T-helper 2 cell treated with Interferon-gamma antibody and Interleukin-4, amounts not matched to agents 5 μg/mL and 100 μg/mL, for 36 hours (primary cell): ENCODE measurements at places on chromosomes 4 and X.

- DNase-seq = no peak
These were observed 22.8 kb downstream of the PIGG start for GRCh38 chr4:521636-522330.

DNA sequence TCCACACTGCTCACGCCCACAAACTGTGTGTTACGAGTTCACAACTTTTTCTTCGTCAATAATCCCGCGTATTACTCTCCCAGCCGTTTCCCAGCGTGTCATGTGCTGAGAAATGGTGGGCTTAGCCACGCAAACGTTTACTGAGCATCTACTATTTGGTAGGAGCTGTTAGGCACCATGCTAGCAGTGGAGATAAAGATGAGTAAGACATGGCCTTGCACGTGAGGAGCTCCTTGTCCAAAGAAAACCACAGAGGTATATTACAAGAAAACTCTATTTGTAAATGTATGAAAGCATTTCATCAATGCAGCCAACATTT lies 821 bp upstream of the TMEM128 start:
- no peak for DNase-seq

GRCh38 chrX:138759217-138759943 lies 47.9 kb upstream of the FGF13 start:
- no peak for DNase-seq

GRCh38 chrX:10875995-10876394 lies 235.1 kb upstream of the HCCS start:
- no peak for DNase-seq

GRCh38 chrX:124211312-124211942 lies 121.0 kb upstream of the TEX13D start:
- DNase-seq = peak; percentile 16

- no peak for DNase-seq
These were observed 23.1 kb downstream of the DMD start for GRCh38 chrX:33188286-33188685.

- DNase-seq = no peak
These were observed 53.9 kb upstream of the ZNF157 start for GRCh38 chrX:47316276-47317025.

DNA sequence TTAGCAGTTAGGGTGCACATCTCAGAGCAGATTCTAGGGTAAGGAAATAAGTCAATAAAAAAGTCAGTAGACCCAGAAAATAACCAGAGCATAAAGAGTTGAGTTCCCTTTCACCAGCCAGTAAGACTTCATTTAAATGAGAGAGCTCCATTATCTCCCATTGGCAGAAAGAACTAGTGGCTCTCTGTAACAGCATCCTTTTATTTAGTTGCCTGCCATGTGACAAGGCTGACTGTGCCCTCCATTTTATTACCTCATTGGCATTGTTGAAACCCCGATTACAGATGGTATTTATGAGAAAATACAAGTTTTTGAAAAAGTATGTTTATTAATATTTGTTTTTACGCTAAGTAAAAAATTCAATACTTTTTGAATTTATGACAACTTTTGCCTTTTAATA lies 859.5 kb upstream of the NDST4 start:
- no peak for DNase-seq

- DNase-seq = no peak
These were observed 173.5 kb downstream of the ADAM29 start for GRCh38 chr4:175091649-175092048.

DNA sequence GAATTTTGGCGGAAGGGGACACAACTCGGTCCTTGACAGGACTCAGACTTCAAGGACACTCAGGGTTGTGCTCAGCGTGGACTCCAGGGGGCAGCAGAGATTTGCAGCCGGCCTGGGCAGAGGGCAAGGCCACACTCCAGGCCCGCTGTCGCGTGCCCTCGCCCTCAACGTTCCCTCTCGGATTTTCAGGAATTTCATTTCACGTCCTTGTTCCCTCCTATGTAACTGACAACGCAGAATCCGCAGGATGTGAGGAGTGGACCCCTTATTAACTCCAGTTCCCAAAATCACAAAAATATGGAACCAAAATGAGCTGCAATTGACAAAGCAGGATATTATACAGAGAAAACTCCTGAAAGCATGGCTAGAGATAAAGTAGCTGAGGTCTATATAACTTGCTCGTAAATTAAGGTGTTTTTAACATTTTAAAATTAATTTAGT lies 21.0 kb upstream of the DCTD start:
- peak; percentile 59 for DNase-seq

DNA sequence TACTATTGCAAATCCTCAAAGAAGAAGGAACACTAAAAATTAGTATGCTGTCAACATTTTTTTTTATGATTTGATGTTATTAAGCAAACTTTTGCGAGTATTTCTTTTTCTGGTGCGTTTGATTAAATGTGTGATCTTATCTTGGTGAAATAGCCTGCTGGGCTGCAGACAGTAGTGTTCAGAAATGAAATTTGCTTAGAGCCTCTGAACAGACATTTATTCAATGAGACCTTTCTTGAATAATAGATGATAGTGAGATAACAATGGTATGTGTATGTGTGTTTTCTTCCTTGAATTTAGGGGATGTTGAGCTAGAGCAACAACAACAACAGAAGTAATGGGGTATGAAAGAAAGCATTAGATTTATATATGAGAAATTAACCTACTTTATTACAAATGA lies 12.7 kb downstream of the ADGRL3 start:
- no peak for DNase-seq

DNA sequence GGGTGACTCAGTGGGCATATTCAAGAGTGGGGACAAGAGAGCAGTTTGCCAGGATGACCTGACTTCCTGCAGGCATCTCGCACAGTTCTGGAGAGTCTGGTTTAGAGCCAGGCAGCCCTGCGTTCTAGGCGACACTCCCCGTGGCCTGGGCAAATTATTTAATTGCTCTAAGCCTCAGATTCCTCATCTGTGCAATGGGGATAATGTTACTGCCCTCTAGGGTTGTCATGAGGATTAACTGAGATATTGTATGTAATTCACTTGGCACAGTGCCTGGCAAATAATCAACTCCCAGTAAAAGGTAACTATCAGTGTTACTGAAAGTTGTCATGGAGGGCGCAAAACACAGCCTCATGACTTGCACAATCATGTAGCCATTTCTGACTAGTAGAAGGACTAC lies 48.8 kb upstream of the PITX2 start:
- DNase-seq = no peak

- no peak for DNase-seq
These were observed 32.5 kb downstream of the LRP2BP start for GRCh38 chr4:185363251-185363650.
